Activated T-cell treated with anti-CD3 and anti-CD28 coated beads for 48 hours (primary cell): ENCODE measurements at places on chromosomes 12 and 14.

GRCh38 chr12:12336049-12336411, 14.0 kb downstream of the MANSC1 start:
- DNase-seq, result no peak

DNA sequence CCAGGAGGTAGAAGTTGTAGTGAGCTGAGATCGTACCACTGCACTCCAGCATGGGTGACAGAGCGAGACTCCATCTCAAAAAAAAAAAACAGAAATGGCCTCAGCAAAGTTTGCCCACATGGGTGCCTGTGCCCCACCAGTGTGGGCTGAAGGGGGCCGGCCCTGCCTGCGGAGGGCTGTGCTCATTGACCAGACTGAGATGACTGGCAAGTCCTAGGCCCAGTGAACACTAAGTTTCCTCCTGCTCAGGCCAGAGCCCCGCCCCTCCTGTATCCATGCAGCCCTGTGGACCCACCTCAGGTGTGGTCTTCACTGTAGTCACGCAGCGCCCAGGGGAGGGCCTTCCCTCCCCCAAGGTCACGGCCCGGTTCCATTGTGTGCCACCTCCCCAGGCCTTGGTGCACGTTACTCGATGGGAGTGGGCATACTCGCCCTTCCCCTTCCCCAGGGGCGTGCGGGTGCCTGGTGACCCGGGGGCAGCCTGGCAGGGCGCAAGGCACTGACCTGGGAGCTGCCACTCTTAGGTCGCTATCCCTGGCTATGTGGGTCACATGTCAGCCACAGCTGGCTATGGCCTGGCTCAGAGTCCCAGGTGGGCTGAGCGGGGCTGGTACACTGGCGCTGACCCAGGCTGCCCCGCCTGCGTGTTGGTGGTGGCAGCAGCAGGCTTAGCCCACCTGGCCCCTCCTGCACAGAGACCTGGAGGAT, 16.1 kb downstream of the INF2 start:
- no peak for DNase-seq

DNA sequence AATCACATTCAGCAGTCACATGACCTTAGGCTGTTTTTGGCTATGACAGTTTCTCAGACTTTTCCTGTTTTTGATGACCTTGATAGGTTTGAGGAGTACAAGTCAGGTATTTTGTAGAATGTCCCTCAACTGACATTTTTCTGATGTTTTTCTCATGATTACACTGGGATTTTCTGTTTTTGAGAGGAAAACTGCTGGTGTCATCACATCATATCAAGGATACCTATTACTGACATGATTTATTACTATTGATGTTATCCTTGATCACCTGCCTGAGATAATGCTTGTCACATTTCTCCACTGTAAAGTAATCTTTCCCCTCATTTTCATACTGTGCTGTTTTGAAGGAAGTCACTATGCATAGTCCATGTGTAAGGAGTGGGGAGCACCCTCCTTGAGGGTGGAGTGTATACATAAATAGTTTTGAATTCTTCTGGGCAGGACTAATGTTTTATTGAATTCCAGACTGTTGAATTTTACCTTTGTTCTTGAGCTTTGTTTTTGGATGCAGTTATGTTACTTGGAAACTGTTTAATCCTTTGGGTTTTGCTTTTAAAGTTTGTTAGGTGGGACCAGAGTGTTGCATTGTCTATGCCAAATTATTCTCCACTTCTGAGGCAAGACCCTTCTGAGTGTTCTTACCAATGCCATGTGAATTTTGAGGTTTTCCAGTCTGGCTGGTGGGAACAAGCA, 444.5 kb upstream of the FAR2 start:
- DNase-seq, result no peak

- DNase-seq, result no peak
Observed at GRCh38 chr14:51653079-51653774, 1.5 kb downstream of the FRMD6 start.

GRCh38 chr12:52975820-52976573, 27.1 kb downstream of the KRT18 start:
- DNase-seq, result no peak

- no peak for DNase-seq
Observed at GRCh38 chr12:15868186-15868585, 14.0 kb upstream of the STRAP start.

DNA sequence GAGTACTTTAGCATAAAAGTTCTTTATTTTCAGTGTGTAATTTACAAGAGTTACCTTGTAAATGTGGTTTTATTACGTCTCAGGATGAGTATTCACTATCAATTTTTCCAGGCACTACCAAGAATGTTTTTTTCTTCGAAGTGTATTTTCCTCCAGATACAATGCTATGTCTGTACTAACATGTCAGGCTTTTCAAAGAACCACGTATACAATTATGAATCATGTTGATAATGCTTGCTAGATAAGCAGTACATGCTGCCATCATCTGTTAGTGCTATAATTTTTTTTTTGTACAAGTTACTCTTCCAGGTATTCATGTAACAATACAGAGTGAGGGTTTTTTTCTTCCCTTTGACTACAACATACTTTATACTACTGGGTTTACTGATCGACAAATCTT, 5.6 kb upstream of the KANSL2 start:
- no peak for DNase-seq

DNA sequence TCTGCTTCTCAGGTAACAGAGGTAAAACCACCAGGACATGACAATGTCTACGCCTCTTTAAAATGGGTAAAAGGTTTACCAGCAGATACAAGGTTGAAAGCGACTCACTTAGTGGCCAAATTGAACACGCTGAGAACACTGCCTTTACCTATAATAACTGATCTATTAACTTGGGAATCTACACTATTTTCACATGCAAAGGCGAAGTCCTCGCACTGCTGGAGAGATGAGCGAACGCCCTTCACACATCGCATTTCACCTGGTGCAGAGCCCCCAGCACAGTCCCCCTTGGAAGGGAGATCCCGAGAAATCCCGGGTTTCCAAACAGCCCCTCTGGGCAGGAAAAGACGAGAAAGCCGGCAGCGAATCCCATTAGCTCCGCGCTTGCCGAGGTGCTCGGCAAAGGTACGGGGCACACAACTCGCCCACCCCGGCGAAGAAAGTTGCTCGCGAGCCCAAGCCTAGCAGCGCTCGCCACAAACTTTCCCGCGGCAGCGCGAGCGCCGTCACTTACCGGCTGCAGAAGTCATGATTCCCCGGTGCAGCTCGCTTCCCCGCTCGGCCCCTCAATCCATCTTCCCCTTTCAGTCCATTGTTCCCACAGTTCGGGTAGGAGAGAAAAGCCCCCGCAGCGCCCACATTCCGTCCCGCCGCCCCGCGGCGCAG, 423 bp downstream of the FGD6 start:
- DNase-seq, result no peak

DNA sequence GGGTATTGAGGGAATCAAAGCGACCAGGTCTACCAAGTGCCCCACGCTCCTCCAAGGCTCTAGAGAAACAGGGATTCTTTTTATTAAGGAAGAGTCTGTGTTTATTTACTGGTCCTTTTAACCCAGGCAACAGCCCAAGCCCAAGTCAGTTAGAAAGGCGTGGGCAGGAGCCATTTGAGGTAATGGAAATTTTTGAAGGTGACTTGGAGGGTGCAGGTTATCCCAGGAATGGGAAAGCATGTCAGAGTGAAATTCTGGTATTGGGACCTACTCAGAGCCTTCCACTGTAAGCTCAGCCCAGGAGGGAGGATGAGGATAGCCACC, 2.9 kb downstream of the SLC6A12 start:
- DNase-seq, result no peak

GRCh38 chr12:132384916-132385774, 55.8 kb upstream of the GALNT9 start:
- no peak for DNase-seq

GRCh38 chr12:13061377-13061776, 17.2 kb downstream of the FAM234B start:
- no peak for DNase-seq

- DNase-seq, result no peak
Observed at GRCh38 chr12:114238808-114239207, 167.1 kb downstream of the TBX5 start.

- DNase-seq, result no peak
Observed at GRCh38 chr12:130574402-130574801, 141.7 kb downstream of the RIMBP2 start.

DNA sequence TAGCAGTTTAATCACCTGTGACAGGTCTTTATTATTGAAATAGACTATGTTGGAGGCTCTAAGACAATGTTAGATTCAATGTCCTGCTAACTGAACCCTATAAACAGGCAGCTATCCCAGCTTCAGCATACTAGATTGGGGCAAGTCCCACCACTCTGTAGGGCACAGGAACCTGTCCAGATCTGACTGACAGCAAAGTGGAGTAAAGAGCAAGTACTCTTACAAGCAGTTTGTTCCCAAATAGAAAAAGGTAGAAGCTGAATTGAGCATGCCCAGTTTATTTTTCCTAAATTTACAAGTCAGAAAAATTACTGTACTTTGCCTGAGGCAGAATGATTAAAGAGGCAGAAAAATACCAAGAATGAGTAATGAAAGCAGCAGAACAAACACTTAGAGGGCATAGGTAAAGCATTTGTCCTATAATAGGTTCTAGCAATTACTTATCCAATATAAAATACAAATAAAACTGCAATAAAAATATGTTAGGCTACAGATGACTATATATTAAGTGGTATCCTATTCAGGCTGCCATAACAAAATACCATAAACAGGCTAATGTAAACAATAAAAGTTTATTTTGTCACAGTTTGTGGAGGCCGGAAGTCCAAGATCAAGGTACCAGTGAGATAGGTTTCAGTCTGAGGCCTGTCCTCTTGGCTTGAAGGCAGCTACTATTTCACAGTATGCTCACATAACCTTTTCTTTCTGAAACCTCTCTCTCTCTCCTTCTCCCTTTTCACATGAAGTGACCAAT, 868.2 kb downstream of the C12orf50 start:
- DNase-seq, result no peak

DNA sequence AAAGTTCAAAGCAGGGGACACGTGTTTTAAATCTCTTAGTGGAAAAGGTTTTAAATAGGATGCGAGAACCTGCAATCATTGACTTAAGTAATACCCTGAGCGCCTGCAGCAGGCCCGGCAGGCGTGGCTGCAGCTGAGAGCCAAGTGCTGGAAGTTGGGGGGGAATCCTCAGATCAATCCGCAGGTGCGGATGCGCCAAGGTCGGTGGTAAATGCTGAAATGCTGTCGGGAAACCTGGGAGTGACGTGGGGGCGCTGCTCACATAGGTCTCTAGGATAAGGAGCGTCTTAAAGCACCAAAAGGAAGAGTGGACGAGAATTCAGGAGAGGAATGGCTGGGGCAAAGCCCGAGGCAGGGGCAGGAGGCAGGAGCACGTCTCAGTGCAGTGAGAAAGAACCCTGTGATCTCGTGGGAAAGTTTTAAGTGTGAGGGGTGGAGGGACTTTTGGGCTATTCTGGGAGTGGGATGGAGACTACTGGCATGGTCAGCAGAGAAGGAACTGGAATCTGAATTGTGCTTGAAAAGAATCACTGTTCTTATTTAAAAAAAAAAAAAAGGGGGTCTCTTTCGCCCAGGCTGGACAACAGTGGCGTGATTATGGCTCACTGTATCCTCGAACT, 883 bp upstream of the CDCA4 start:
- peak; percentile 37 for DNase-seq
